ENCODE measurements at places on chromosomes 4 and X.

GRCh38 chr4:44674471-44674870 lies 3.7 kb upstream of the GUF1 start:
- DNase-seq = no peak

- no peak for DNase-seq
Measured at GRCh38 chrX:76148041-76148665, 24.7 kb upstream of the PBDC1 start.

GRCh38 chr4:14888790-14889572 lies 113.3 kb upstream of the CPEB2 start:
- DNase-seq = no peak

DNA sequence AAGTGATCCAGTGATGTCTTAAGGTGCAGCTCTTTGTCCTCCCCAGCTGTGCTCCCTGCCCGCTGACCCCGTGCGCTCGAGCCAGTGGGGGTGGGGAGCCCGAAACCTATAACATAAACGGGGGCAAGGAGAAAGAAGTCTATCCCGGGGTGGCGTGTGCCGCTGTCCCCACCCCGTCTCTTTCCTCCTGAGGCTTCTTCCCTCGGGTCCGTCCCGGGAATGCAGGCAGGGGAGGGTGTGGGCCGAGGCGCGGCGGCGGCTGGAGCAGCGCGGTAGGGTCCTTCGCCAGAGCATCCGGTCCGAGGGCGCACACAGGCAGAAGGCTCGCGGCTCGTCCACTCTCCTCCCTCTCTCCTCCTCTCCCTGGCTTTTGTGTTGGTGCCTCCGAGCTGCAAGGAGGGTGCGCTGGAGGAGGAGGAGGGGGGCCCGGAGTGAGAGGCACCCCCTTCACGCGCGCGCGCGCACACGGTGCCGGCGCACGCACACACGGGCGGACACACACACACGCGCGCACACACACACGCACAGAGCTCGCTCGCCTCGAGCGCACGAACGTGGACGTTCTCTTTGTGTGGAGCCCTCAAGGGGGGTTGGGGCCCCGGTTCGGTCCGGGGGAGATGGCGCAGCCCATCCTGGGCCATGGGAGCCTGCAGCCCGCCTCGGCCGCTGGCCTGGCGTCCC lies at the start of gene RAB33A:
TSS of gene RAB33A (plus strand) at position 517 of the 681 bp plus-strand sequence. CDS start at position 618, 101 bp downstream.
- no peak for DNase-seq

GRCh38 chr4:11021333-11021732 lies 336.8 kb upstream of the CLNK start:
- DNase-seq = no peak

DNA sequence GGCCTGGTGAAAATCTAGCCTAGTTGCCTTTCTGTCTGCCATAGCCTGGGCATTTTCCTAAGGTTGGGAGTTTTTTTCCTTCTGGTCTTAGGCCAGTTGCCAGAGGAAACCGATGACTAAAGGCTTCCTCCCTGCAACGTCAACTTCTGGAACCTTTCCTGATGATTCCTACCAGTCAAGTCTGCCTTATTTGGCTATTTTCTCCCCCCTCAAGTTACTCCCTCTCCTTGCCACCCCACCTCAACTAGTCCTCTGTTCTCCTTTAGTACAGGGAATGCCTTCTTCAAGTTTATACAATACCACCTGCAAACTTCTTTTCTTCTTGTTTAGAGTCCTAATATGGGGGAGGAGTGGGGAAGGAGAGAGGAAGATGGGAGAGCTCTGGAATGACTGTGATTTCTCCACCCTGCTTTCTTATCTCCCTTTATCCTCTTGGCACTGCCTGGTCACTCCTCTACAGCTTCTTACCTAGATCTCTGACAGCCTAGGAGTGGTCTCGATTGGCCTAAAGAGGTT lies 10.6 kb downstream of the MSN start:
- peak; percentile 26 for DNase-seq

GRCh38 chr4:99471896-99472295 lies 36.8 kb upstream of the ADH7 start:
- DNase-seq = no peak

GRCh38 chr4:151931563-151931962 lies 170.8 kb upstream of the GATB start:
- no peak for DNase-seq

DNA sequence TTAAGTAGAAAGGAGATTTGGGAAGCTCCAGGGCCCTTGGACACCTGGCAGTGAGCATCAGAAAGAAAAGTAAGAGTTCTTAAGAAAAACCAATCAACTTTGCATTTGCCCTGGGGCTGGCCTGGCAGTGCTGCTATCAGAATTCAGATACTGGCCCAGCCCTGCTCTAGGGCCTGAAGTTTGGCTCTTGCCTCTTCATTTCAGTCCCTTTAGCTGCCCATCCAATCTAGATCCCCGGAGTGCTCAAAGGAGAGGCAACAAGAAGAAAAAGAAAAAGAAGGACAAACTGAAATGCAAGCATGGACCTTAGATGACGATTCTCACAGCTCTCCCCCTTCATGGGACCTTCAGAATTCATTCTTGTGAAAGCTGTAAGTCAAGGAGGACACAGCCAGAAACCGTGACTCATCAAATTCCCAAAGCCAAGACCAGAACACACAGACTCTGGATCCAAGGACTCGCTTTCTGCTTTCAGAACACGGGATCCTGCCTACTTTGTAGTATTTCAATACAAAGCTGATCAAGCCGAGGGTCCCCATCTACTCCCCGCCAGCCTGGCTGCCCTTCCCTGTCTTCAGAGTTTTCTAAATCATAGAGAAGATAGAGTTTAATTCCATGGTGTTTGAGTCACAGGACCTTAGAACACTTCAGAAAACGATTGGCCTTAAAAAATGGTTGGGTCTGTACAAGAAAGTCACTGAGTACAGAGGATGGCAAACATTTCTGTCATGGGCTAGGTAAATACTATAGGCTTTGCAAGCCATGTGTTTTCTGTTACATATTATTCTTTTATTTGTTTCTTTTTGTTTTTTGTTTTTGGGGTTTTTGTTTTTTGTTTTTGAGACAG lies 103.7 kb downstream of the RBM47 start:
- peak; percentile 51 for DNase-seq

DNA sequence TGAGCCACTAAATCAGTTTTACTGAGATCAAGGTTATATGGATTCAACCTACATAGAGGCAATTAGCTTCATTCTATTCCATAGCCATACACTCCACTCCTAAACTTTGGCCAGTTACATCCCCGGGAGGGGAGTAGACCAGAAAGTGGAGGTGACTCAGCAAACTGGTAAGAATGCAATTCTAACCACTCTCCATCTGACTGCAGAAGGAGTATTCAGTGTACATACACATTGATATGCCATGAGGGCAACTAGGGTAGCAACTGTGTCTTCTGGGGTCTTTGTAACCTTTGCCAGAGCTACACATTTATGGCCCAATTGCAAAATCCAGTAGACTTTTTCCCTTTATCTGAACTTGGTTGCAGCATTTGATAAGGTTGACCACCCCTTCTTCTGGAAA lies 7.6 kb downstream of the SLC25A43 start:
- DNase-seq = no peak

- DNase-seq = no peak
Measured at GRCh38 chr4:81607950-81608349, 136.2 kb upstream of the RASGEF1B start.

- DNase-seq = no peak
Measured at GRCh38 chrX:77693594-77693993, 92.4 kb downstream of the ATRX start.

DNA sequence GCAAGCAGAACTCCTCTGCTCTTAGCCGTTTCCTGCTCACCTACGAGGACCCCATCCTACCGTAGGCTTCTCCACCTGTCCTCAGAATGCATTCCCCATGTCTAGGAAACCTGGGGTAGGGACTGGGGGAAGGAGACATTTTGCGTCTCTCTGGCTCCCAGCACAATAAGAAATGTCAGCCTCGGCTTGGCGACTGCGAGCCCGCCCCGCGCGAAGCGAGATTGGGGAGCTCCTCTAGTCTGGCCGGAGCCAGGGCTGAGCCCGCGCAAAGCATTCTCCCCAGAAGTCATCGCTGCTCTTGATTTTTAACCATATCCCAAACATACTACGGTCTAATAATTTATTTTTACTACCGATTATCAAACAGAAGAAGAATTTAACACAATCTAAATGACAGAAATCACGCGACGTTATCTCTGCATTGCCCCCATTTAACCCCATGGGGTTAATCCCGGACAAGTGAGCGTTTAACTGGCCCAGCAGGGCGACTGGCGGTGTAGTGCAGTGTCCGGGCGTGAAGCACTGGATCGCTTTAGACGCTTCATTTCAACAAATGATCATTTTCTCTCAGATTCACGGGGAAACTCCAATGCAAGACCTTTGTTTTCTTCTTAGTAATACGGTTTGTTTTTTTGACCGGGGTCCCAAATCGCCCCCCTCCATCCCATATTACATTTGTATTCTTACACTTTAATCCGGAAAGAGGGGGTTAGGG lies 8.0 kb upstream of the PITX2 start:
- no peak for DNase-seq

GRCh38 chr4:7389101-7389701 lies 45.5 kb downstream of the PSAPL1 start:
- no peak for DNase-seq

GRCh38 chr4:114057746-114058145 lies 78.3 kb upstream of the ARSJ start:
- peak; percentile 10 for DNase-seq

GRCh38 chr4:134215620-134216344 lies 14.2 kb upstream of the PABPC4L start:
- DNase-seq = no peak

- DNase-seq = no peak
Measured at GRCh38 chrX:103554687-103555424, 30.5 kb upstream of the TCEAL4 start.

GRCh38 chrX:15930585-15930984 lies 76.0 kb upstream of the AP1S2 start:
- no peak for DNase-seq

DNA sequence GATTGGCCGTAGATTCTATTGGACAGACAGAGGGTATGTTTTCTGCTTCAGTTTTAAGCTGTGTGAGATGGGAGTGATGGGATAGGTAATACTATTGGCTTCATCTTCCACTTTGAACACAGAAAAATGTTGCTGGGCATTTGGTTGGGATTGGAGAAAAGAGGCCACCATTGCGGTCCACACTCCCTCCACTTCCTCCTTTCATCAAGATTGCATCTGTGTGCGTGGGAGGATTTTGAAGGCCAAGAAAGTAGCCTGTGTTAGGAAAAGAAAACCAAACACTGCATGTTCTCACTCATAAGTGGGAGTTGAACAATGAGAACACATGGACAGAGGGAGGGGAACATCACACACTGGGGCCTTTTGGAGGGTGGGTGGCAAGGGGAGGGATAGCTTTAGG lies 56.4 kb downstream of the EGF start:
- no peak for DNase-seq

DNA sequence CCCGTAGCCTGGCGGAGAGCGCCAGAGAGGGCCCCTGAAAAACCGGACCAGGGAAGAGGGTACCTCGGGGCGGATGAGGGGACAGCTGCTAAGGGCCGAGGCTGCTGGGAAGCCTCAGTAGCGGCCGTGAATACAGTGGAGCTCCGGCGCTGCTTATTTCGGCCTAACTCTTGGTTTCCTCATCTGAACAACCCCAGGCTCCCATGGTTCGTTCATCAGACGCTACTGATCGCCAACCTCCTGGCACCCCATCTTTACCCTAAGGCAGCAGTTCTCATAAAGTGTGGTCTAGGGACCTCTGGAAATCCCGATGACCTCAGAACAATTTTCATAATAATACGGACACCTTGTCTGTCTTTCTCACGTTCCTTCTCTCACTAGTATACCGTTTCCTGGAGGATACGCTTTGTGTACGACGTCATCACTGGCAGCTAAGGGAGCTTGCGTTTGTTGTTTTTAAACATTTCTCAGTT lies 645 bp upstream of the RAB28 start:
- DNase-seq = peak; percentile 16

DNA sequence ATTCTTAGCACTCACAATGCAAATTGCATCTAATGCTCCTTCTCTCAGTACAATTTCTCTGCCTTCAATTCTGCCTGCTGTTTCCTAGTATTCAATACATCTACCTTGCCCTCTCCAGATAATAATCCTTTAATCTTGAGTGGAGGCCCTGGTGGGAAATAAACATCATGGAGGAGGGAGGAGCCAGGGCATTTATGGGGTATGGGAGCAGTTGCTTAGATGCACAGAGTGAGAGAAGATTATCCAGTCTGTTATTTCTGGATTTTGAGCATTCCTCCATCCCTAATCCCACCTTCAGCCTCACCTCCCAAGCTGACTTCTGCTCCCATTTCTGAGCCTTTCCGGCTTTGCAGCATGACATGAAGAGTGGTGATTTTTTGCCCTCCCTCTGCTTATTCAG lies 127.9 kb upstream of the PPP3CA start:
- DNase-seq = no peak

DNA sequence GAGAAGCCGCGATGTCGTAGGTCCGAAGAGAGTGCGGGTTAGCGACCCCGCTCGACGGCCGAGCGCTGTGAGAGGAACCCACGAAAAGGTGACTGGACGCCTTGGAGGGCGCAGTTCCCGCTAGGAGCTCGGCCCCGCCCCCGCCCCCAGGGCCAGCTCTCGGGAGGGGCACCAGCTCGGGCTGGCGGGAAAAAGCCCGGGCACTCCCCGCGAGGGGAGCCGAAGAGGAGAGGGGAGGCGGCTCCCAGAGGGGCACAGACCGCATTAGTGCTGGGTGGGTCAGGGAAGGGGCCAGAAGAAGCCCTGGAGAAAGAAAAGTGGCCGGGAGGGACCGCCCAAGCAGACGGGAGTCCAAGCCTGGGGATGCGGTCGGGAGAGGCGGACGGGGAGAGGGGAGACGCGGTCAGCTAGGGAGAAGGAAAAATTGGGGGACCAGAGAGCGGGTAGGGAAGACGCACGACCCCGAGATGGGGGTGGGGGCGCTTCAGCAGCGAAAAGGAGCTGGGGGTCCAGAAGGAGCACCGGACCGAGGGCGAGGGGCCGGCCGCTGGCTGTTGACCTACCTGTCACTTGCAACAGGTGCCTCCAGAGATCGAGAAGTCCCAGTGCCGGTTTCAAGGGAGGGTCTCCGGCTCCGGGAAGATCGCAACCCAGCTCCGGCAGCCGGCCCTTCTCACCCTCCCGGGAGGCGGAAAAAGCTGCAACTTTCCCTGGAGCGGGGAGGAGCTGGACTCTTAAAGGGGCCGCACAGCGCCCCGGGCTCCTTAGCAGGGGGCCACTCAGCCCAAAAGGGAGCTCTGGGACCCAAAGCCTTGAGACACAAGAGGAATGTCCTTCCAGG lies at the start of gene SYTL4:
TSS of gene SYTL4 (minus strand) at position 681 of the 841 bp plus-strand sequence. CDS start 30,084 bp downstream, outside the sequence.
- peak; percentile 7 for DNase-seq

GRCh38 chrX:127466211-127466610 lies 586.0 kb downstream of the ACTRT1 start:
- no peak for DNase-seq

All from HCT116 (cell line).